ENCODE measurements at places on chromosomes 7 and 10.

- no peak for DNase-seq
These were observed 62.4 kb downstream of the NRP1 start for GRCh38 chr10:33271969-33272583.

GRCh38 chr10:114131094-114131493 is 42.9 kb downstream of the CCDC186 start:
- DNase-seq = peak; percentile 76

- DNase-seq = no peak
These were observed 80.4 kb upstream of the CDK6 start for GRCh38 chr7:92916770-92917224.

- DNase-seq = no peak
These were observed 78.2 kb upstream of the ZNF92 start for GRCh38 chr7:65295409-65295808.

DNA sequence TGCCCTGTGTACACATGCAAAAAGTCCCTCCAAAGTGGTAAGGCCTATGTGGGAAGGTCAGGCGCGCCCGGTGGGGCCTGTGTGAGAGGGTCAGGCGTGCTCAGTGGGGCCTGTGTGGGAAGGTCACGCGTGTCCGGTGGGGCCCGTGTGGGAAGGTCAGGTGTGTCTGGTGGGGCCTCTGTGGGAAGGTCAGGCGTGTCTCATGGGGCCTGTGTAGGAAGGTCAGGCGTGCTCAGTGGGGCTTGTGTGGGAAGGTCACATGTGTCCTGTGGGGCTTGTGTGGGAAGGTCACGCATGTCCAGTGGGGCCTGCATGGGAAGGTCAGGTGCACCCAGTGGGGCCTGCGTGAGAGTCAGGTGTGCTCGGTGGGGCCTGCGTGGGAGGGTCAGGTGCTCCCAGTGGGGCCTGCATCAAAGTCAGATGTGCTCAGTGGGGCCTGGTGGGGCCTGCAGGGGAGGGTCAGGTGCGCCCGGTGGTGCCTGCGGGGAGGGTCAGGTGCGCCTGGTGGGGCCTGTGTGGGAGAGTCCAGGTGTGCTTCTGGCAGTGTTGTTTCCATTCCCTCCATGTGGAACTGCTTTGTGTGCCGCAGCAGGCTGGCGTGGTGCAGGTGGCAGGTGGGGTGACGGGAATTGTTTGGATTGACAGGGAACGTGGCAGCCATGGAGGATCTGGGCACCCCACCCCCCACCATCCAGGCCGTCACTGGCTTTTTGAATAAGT is 15.4 kb downstream of the LRRC27 start:
- no peak for DNase-seq

DNA sequence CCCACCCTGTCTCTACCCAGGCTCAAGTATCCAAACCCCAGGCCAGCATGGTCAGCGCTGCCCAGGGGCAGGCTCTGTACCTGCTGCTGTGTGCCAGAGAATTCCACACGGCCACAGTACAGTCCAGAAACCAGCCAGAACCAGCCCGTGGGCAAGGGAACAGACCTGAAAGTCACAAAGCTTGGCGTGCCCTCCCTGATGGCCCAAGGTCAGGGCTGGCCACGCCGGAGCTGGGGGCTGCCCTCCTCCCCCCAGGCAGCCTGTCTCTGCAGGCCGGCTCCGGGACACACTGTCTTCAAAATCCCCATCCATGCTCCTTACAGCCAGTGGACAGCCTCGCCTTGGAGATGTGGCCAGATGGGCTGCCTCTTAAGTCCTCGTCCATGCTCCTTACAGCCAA is 78.4 kb downstream of the CTBP2 start:
- no peak for DNase-seq

DNA sequence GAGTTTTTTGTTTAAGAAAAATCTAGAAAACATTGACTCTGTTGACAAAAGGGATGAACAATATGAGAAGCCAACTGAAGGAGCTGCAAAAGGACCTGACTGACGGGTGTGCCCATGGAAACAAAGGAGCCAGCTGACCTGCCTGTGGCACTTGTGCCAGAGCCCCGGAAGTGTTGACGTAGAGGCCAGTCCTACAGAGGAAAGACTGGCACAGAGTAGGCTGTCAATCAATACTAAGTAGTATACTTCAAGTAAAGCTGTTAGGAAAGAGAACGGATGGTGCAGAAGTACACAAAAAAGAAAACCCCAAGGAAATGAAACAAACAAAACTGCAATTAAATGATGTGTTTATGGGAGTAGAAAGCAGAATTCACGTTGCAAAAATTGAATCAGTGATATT is 19.0 kb upstream of the ABI1 start:
- DNase-seq = no peak

DNA sequence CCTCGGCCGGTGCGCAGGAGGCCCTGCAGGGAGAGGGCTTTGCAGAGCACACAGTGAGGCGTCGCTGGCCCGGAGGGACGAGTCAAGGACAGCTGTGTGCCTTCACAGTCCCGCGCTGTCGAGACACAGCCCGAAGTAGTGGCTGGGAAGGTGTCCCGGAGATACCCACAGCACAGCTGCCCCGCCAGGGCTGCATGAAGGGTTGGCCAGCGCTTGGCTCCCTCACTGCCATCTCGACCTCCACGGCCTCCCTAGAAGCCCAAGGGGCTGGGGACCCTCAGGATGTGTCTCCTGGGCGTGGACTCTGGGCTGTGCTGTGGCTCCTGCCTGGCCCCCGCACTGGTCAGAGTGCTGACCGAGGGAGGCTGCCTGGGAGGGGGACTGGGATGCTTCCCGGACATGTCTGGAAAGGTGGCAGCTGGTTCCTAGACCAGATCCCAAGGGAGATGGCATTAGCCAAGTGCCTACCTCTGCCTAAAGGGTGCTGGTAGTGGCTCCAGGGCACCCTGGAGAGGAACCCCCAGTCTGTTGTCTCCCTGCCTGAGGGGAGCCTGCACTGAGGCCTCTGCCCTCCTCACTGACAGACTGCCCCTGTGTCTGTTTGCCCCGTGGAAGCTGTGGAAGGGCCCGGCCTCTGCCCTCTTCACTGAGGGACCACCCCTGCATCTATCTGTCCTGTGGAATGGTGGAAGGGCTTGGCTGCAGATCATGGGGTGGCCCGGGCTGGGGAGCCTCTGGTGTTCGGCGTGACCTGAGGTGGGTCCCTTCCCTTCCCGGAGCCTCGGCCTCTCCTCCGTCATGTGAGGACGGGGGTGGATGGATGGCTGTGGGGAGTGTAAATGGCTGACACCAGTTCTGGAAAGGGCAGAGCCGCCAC is 5.8 kb downstream of the ELFN1 start:
- DNase-seq = no peak

- no peak for DNase-seq
These were observed 109.4 kb upstream of the PLPP4 start for GRCh38 chr10:120347644-120348043.

- no peak for DNase-seq
These were observed 239.2 kb downstream of the COBL start for GRCh38 chr7:51077316-51077986.

- no peak for DNase-seq
These were observed 21.3 kb downstream of the CALML3 start for GRCh38 chr10:5545778-5546710.

DNA sequence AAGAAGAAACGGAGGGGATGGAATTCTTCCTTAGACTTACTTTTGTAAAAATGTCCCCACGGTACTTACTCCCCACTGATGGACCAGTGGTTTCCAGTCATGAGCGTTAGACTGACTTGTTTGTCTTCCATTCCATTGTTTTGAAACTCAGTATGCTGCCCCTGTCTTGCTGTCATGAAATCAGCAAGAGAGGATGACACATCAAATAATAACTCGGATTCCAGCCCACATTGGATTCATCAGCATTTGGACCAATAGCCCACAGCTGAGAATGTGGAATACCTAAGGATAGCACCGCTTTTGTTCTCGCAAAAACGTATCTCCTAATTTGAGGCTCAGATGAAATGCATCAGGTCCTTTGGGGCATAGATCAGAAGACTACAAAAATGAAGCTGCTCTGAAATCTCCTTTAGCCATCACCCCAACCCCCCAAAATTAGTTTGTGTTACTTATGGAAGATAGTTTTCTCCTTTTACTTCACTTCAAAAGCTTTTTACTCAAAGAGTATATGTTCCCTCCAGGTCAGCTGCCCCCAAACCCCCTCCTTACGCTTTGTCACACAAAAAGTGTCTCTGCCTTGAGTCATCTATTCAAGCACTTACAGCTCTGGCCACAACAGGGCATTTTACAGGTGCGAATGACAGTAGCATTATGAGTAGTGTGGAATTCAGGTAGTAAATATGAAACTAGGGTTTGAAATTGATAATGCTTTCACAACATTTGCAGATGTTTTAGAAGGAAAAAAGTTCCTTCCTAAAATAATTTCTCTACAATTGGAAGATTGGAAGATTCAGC is 158.7 kb upstream of the LANCL2 start:
- DNase-seq = no peak

GRCh38 chr10:123097039-123097438 is 38.7 kb upstream of the HMX3 start:
- DNase-seq = no peak
